ENCODE measurements at places on chromosomes 7 and 10.

DNA sequence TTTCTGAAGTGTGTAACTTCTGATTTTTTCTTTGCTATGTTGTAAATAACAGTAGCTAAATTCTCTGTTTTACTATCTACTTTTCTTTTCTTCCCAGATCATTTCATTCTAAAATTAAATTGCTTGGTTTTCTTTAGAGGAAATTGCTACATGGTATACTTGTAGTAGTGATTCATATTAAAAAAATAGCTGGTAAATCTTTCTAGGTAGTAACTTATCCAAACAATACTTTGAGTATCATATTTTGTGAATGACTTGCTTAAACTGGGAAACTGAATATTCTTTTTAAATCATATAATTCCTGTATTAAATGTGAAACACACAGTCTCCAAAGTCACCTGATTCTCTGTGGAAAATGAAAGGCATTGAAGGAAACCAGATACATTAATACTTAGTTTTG, 85.5 kb downstream of the ZNRF2 start:
- no peak for DNase-seq

GRCh38 chr10:76920581-76920980, 717.0 kb downstream of the KCNMA1 start:
- no peak for DNase-seq

DNA sequence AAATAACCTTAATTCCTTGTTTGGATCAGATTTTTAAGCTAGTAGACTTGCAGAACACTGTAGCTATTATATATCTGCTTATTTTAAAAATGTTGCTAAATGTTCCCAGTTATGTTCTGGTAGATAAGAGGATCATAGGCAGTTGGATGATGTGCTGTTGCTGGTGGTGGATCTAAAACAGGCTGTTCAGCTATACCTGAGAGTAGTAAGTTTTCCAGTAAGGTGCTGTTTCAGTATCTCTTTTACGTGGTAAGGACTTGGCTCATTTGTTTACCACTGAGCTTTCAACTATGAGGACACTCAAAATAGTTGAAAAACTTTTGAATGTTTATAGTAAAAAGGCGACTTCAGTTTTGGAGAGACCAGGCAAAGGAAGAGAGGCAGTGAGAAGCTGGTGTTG, 180.9 kb downstream of the CDK14 start:
- no peak for DNase-seq

GRCh38 chr7:155284496-155285274, 13.0 kb upstream of the INSIG1 start:
- no peak for DNase-seq

GRCh38 chr10:96212911-96213310, 58.5 kb downstream of the BLNK start:
- no peak for DNase-seq

- DNase-seq, result no peak
These were observed 51.8 kb upstream of the BET1 start for GRCh38 chr7:94055963-94056362.

GRCh38 chr7:99383203-99383602, 8.7 kb downstream of the ARPC1B start:
- no peak for DNase-seq

- no peak for DNase-seq
These were observed 12.4 kb downstream of the NDST2 start for GRCh38 chr10:73798927-73799560.

DNA sequence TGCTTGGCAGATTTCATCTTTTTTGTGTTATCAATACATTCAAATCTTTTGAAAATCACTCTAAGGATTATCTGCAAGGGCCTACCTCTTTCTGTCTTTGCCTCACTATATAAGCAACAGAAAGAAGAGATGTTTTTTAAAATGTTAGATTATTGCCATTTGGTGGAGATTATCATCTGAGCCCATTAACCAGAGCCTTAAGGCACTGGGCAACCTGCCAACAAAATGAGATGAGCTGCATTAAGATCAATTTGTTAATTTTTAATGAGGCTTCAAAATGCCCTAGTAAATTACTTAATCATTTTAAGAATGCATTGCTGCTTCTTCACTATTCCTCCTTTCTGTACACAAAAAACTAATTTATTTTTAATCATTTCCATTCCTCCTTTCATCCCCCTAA, 314.1 kb downstream of the SNX13 start:
- DNase-seq, result no peak

DNA sequence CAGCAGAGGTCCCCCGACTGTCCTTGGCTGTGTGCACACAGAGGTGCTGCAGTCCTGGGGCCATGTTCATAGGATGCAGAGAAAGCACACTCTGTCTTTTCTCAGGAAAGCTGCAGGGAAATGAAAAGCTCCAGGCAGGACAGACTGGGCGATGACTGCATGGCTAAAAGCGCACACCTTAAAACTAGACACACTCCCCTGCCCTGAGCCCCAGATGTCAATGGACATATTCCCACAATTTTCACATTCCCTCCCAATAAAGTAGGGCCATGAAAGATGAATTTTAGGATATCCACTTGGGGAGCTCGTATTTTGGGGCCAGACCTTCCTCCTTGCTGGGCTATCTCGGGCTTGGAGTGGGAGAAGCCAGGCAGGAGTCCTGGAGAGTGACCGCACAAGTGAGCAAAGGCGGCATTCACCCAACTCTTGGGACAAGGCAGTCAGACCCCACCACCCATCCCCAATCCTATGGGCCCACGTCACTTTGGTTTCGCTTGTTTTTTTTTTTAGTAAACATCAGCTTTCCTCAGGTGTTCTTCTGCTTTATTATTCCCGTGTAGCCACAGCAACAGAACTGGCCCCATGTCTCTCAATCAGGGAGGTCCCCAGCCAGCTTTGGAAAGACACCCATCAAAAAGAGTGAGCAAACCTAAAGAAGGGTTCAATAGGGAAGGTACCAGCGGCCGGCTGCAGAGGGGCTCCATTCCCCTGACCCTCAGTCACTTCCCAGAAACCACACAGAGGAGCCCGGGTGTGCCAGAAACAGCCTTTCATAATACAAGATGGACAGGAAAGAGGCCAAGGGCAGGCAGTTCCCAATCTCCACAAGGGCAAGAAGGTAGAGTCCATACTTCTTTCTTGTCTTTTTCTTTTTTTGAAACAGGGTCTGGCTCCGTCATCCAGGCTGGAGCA, 12.7 kb downstream of the GPRIN2 start:
- no peak for DNase-seq

DNA sequence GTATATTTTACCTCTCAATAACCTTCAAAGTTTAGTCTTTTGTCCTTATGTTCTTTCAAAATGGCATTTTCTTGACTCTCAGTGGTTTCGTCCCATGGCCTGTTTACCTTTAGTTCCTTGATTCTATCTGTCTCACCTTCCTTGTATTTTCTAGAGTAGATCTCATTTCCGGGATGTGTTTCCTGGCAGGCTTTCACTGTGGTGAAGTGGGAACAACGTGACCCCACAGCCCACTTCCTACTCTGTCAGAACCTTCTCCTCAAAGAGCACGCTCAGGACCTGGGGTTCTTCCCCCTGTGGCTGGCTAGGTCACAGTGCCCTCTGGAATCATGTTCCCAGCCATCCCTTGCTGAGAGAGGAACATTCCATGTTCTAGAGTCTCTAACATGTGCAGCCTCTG, 129.9 kb upstream of the ZNF32 start:
- DNase-seq, result no peak

Measured in suppressor macrophage treated with lipopolysaccharide for 1 hour (primary cell).